ENCODE measurements at places on chromosomes 12 and 14.

GRCh38 chr12:3233797-3234196 lies 156.6 kb downstream of the TSPAN9 start:
- no peak for DNase-seq
- H3K4me3 ChIP-seq = no peak overlapping the region
- H3K36me3 ChIP-seq = no peaks in the 10 kb centered on the region
- H3K27ac ChIP-seq = no peak overlapping the region
- no peaks in the 10 kb centered on the region for H3K4me1 ChIP-seq

- no peak overlapping the region for H3K27ac ChIP-seq
- no peaks in the 10 kb centered on the region for H3K4me1 ChIP-seq
- no peaks in the 10 kb centered on the region for H3K27me3 ChIP-seq
- H3K36me3 ChIP-seq = no peaks in the 10 kb centered on the region
- H3K4me3 ChIP-seq = no peak overlapping the region
Observed at GRCh38 chr12:108297895-108298760, 41.0 kb downstream of the CMKLR1 start.

DNA sequence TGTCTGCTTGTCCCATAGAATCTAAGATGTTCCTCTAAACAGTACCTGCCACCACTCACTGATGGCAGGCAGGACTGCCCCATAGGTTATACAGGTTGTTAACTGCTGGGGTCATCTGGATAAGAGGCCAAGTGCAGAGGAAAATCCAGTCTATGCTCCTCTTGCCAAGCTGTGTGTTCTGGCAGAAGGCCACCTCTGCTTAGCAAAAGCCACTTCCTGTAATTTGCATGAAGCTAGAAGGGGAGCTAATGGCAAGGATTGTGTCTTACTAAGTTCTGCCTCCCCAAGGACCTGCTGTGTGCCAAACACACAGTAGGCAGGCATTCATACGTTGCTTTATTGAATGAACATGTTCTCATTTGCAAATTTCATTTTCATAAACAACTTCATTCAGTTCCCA lies 445.4 kb downstream of the BCL11B start:
- H3K27me3 ChIP-seq = no peaks in the 10 kb centered on the region
- no peak overlapping the region for H3K27ac ChIP-seq
- no peak overlapping the region for H3K4me3 ChIP-seq
- no peaks in the 10 kb centered on the region for H3K36me3 ChIP-seq

DNA sequence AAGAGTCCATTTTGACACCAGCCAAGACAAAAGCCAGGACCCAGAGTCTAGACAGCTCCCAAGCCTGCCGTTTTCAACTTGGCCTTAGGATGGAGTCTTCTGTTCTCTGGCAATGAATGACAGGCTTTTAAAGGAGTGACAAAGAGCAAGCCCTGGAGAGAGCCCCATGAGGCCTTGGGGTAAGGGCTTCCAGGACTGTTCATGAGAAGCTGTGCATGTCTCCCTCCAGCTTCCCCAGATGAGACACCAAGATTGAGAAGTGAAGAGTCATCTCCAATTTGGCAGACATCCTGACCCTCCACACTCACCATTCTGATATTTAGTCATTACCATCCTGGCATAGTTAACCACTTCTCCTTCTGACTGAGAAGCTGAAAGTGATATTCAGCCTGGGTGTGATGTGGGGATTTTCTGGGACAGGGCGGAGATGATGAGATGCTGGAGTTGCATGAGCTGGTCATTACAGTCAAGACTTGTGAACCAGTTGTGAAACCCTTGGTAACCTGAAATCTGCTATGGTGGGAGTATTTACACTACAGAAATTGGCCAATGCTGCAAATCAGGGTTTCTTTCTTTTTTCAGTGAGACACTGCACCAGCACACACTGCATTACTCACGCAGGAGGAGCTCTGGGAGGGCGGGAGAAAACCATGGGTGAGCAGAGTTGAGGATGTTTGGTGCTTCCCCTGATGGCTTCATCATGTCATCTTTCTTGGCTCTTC lies 77.8 kb downstream of the VCPKMT start:
- H3K27me3 ChIP-seq = no peaks in the 10 kb centered on the region
- H3K4me1 ChIP-seq = peaks cover 14% of the 10 kb centered on the region
- no peak for DNase-seq
- H3K4me3 ChIP-seq = no peak overlapping the region
- H3K36me3 ChIP-seq = no peaks in the 10 kb centered on the region
